ENCODE measurements at places on chromosomes 3 and 15.
A peak's percentile ranks its signal among the peaks of the same experiment; 100 is the strongest.

GRCh38 chr15:76195506-76196268 lies 115.6 kb downstream of the ETFA start:
- DNase-seq, result no peak

GRCh38 chr3:120432150-120432860 lies 18.5 kb downstream of the FSTL1 start:
- no peak for DNase-seq

DNA sequence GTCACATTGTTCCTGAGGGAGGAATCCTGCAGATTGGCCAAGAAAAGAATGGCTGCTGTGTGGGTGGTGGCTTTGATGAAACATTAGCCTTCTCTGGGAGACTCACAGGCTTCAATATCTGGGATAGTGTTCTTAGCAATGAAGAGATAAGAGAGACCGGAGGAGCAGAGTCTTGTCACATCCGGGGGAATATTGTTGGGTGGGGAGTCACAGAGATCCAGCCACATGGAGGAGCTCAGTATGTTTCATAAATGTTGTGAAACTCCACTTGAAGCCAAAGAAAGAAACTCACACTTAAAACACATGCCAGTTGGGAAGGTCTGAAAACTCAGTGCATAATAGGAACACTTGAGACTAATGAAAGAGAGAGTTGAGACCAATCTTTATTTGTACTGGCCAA lies 6.1 kb downstream of the PTX3 start:
- DNase-seq, result no peak

DNA sequence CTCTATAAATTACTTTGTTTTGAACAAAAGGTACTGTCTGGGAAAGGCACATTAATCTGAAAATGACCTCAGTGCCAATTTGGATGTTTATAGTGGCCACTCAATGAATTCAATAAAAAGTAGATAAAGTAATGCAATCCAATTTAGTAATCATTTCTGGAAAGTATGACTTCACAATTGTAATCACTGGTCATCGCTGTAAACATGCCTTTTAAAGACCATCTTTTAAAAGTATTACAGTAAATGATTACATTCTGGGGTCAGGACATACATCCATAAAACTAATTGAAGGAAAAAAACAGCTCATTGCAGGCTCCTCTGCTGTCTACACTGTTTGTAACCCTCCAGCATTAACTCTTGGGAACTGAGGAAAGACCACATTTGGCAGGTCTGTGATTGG lies 43.2 kb downstream of the HRH1 start:
- DNase-seq, result no peak

- DNase-seq, result no peak
Observed at GRCh38 chr3:30356866-30357753, 249.3 kb upstream of the TGFBR2 start.

DNA sequence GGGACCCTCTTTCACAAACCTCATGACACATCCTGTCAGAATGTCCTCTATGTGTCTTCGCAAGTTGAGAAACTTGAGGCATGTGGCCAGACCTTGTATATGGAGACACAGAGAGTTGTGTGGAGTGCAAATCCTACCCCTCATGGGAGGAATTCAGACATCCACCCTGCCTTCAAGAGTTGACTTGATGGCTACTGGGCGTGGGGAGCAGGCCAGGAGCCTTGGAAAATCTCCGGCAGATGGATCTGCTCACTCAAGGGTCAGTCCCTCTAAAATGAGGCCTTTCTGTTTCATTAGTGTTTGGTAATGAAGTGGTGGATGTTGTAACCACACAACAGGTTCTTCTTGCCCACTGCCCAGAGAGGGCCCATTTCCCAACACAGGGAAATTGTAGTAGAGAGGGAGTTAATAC lies 79.0 kb downstream of the ASB7 start:
- no peak for DNase-seq

GRCh38 chr15:92882697-92883162 lies 17.4 kb upstream of the CHD2 start:
- no peak for DNase-seq

DNA sequence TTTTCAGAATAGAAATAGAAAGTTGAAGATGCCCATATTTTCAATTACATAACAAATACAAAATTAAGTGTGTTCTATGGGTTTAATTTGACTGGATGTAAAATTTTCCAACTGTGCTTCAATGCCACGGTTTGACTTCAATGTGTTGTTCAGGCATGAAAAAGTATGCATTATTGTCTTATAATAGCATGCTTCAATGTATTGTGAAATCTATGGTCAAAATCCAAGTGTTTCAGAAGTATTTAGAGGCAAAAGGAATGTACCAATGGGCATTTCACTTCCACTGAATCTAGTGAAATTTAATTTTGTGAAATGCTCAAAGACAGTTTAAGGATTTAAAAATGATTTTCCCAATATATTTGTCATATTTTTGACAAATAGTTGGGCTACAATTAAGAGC lies 16.0 kb downstream of the NEK10 start:
- no peak for DNase-seq

GRCh38 chr3:13022348-13023234 lies 50.6 kb downstream of the IQSEC1 start:
- DNase-seq, result peak; percentile 42

GRCh38 chr15:77099741-77100463 lies 29.0 kb upstream of the TSPAN3 start:
- DNase-seq, result no peak

GRCh38 chr3:133928136-133928893 lies 32.6 kb upstream of the RAB6B start:
- no peak for DNase-seq
